ENCODE measurements at places on chromosomes 7 and 10.

- DNase-seq, result peak; percentile 68
Observed at GRCh38 chr10:102781090-102781920, 37.6 kb downstream of the WBP1L start.

GRCh38 chr10:31940839-31941653 lies 12.4 kb upstream of the ARHGAP12 start:
- DNase-seq, result no peak

DNA sequence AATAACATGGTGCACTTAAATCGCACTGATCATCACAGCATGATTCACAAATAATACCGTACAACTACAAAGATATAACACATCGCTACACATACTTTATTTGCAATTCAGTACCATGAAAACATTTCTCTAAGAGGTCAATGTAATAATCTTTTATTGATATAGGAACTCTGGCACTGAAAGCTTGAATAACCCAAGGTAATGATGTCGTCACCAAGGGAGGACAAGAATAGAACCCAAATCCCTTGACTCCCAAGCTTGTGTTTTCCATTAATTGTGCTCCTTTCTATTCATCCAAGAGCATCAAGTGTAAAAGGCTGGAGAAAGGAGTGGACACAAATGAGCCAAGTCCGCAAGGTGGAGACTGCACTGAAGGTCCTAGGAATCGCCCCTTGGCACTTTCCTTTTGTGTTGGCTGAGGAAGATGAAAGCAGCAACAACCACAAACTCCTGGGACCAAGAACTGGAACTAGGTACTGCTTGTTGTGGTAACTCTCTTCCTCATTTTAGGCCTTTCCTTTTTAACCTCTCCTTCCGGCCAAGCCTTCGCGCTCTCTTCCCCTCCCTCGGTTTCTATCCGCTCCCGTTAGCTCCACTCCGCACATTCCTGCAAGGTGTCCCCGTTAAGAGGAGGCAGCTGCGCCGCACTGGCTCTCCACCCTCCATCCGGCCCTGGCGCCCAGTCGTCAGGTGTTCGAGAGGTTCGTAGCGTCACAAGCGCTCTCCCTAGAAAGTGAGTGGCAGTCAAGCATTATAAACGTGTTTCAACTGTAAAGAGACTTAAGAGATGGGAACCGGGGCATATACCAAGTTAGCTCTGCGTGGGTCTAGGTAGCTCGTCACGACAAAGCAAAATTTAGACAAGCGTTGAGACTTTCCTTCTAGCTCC lies 1.0 kb upstream of the CBLL1 start:
- peak; percentile 27 for DNase-seq

GRCh38 chr10:6271663-6272062 lies 68.9 kb downstream of the PFKFB3 start:
- DNase-seq, result no peak

GRCh38 chr10:94076325-94076841 lies 82.7 kb downstream of the PLCE1 start:
- no peak for DNase-seq

DNA sequence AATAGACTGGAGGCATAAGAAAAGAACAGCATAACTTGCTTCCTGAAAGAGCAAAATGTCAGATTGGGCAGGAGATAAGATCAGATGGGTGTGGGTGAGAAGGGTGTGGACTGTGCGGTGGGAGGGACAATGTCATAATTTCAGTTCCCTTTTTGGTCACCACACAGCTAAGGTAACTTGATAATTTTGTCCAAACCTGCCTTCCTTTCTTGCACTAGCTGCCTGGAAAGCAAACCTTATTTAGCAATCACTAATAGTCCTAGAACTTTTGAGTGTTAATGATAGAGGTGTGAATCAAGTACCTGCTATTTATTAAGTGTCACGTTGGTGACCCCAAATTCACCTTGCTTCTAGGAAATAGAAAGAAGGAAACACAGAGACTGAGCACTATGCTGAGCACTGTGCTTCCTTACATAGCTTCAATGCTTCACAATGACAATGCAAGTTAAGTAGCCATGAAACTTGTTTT lies 72.4 kb upstream of the SP4 start:
- peak; percentile 58 for DNase-seq

- no peak for DNase-seq
Observed at GRCh38 chr10:133187091-133187905, 27.3 kb downstream of the KNDC1 start.

- no peak for DNase-seq
Observed at GRCh38 chr7:29385214-29385814, 178.3 kb upstream of the PRR15 start.

DNA sequence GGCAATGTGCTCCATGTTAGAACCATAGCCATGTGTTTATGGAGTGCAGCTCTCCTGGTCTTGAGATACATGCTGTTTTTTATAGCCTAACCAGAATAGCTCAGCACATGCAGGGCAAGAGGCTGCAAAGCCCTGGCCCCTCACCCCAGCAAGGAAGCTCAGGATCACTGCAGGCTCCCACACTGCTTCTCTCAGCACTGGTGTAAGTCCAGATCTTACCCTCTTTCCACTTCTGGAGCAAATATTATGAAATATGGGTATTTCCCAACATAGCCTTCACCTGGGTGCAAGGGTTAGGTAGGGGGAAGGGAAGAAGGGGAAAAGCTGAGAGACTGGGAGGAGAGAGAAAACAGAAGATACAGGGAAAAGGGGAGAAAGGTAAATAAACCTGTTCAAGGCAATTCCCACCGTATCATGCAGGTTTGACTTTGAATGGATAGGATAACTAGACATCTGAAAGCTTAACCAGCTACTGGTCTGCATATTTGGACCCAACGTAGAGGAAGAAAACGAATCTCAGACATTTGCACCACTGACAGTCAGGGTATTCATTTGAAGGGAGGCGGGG lies 19.7 kb downstream of the SKIDA1 start:
- DNase-seq, result no peak

- no peak for DNase-seq
Observed at GRCh38 chr7:145831616-145832206, 284.9 kb upstream of the CNTNAP2 start.

DNA sequence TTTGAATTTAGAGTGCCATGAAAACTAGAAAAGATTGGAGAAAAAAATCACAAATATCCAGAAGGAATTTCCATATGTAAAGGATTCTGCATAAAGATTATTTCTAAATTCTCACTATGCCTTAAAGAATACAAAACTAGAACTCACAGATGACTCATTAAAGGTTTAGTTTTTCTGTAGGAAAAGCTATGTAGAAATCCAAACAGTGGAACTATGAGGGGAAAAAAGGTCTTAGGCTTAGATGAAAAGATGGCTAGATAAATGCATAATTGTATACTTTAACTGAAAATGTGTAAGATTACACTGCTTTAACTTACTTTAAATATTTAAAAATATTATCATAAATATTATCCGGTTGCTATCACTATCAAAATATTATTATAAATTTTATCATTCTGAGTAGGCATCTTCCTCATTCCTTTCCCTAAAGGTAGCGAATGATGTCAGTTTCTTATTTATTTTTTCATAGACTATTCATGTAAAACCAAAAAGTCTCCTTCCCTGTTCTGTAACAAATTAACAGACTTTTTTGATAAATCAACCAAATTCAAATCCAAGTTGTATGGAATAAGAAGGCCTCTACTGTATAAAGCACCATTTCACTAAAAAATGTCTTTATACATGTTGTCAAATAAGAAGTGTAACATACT lies 69.1 kb upstream of the COMTD1 start:
- DNase-seq, result no peak

DNA sequence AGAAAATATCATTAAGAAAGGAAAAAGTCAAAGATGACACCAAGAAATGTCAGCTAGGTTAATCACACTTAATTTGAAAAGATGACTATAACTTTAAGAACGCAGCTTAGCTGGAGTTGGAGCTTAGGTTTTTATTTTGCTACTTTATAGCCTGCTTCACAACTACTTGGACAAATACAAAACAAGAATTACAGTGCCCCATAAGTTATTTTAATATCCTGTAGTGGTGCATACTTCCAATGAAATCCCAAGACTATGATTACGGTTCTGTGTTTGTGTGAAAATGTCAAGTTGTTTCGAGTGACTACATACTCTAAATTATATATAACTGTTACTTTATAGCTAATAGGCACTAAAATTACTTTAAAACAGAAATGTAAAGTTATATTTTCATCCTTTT lies 244.6 kb upstream of the MGMT start:
- DNase-seq, result no peak

GRCh38 chr7:134684165-134684564 lies 37.5 kb downstream of the BPGM start:
- no peak for DNase-seq

- DNase-seq, result no peak
Observed at GRCh38 chr10:89118091-89118490, 89.0 kb downstream of the CH25H start.

DNA sequence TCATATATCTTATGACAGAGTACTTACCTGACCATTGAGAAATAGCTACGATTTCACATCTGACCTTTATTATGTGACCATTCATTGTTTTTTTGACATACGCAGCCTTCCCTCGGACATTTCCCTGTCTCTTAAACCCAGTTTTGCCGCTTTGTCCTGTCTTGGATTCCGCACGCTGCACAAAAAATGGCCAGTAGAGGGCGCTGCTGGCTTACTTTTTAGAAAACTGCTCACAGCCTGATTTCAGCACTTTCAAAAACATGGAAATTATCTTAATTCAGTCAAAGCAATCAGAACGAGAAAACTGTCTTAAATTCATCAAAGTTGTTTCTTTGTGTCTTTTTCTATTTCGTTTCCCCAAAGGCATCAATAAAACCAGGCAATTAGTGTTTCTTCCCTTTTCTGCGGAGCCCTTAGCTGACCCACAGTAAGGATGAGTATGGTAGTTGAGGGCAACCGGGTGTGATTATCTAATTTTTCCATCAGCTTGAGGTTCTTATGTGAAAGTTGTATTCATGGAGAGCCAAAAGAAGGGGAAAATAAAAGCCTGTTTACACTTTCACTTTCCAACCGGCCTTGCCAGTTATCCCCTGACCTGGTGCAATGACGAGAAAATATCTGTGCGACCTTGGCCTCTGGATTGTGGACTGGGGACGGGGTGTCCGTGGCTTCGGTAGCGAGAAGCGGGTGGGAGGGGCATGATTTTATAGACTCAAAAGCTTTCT lies 144.4 kb downstream of the DYNC1I1 start:
- peak; percentile 8 for DNase-seq

DNA sequence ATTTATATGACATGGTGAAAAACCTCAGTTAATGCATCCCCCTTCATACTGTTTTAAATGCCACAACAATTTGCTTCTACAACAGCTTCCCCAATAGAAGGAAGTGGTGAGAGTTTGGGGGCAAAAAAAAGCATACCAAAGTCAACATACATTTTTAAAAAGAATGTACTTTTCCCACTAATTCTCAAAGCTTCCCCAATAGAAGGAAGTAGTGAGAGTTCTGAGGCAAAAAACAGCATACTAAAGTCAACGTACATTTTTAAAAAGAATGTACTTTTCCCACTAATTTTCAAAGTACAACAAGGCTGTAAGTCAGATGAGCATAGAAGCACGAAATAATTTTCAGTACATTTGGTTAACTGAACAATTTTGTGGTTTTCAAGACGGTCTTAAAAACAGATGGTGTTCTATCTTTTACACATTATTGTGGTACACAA lies 24.0 kb downstream of the WASL start:
- DNase-seq, result no peak

DNA sequence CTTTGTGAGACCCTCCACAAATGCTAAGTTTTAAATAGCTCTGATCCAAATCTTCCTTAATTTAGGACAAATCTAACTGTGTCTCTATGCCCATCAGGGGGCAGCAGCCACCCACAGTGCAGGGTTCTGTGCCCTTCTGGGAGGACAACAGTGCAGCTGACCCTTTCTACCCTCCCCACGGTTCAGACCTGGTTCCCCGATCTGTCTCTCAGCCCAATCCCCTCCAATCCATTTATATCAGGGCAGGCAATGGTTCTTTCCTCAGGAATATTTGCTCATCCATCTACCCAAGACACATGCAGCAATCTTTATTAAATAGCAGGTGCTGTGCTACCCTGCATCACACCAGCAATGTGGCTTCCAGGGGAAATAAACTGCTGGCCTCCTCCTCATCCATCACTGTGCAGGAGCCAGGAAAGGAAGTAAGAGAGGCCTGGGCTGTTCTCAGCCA lies 4.0 kb upstream of the RBM28 start:
- no peak for DNase-seq

DNA sequence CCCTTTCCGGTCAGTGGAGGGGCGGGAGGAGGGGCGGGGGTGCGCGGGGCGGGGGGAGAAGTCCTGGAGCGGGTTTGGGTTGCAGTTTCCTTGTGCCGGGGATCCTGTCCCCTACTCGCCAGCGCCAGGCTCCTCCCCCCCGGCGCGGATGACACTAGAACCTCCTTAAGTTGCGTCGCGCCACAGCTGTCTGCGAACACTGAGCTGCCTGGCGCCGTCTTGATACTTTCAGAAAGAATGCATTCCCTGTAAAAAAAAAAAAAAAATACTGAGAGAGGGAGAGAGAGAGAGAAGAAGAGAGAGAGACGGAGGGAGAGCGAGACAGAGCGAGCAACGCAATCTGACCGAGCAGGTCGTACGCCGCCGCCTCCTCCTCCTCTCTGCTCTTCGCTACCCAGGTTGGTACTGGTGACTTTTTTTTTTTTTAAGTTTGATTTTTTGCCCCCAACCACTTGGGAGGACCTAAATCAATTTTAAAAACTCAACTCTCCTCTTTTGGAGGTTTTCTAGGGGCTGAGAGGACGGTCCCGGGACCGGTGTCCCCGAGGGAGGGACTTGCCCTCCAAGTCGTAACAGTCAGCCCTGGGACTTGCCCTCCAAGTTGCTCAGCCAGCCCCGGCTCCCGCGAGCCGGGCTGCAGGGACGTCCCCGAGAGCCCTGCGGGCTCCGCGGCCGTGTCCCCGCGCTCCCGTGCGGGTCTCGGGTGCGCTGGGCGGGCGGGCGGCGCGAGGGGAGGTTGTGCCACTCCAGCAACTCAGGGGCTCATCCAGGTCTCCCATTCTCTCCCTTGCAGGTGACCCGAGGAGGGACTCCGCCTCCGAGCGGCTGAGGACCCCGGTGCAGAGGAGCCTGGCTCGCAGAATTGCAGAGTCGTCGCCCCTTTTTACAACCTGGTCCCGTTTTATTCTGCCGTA lies at the start of gene GATA3:
GATA3 (plus strand) TSS at position 195 of the 914 bp plus-strand sequence. CDS start 968 bp downstream, outside the sequence.
- DNase-seq, result no peak

GRCh38 chr10:8665322-8665721 lies 610.8 kb downstream of the GATA3 start:
- no peak for DNase-seq

GRCh38 chr7:87948371-87948770 lies 14.3 kb downstream of the ADAM22 start:
- DNase-seq, result no peak

GRCh38 chr10:78860260-78860914 lies 208.4 kb upstream of the ZMIZ1 start:
- DNase-seq, result no peak

GRCh38 chr10:80473692-80474596 lies 19.8 kb downstream of the TSPAN14 start:
- DNase-seq, result no peak

DNA sequence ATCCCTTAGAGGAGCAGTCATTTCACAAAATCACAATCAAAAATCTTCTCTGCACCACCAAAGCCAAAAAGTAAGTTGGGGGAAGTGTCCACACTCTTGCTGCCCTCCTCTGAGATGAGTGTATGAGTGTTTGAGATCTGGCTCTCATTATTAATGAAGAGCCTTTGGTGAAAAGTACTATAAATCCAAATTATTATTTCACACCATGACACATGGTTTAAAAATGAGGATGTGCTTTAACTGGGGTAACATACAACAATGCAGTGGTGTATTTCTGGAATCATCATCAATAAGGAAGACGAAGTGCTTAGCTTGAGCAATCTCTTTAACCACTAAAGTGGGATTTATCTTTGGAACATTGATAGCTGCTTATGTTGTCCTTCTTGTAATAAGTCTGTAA lies 114.2 kb upstream of the ADAM12 start:
- DNase-seq, result no peak
